Left renal cortex interstitium (tissue), 4 donors: ENCODE measurements at places on chromosomes 12 and 14.

GRCh38 chr14:75049136-75049535 lies 2.1 kb downstream of the MLH3 start:
- DNase-seq = no peak

GRCh38 chr12:67714648-67715047 lies 66.1 kb downstream of the DYRK2 start:
- no peak for DNase-seq

GRCh38 chr12:44537354-44537753 lies 338.8 kb downstream of the NELL2 start:
- DNase-seq = no peak

DNA sequence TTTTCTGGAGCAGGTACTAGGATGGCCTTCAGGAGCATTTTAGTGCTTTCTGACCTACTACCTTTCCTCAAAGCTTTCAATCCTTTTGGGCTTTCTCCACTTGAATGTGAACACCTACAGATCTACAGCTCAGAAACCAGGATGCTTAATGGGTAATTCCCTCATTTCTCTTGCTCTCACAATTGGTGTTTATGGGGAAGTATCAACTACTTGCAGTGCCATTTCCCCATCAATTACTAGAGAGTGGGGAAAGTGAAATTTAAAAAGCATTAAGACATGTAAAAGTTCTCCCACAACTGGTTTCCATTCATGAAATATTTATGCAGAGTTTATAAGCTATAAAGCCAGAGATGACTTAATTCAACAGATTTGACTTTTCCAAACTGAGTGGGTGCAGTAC lies 2.1 kb upstream of the YY1 start:
- DNase-seq = no peak

- no peak for DNase-seq
Observed at GRCh38 chr14:77091518-77091917, 6.5 kb upstream of the CIPC start.

- no peak for DNase-seq
Observed at GRCh38 chr12:104720339-104721038, 237.6 kb downstream of the SLC41A2 start.

GRCh38 chr14:76612654-76613053 lies 148.6 kb upstream of the VASH1 start:
- no peak for DNase-seq

DNA sequence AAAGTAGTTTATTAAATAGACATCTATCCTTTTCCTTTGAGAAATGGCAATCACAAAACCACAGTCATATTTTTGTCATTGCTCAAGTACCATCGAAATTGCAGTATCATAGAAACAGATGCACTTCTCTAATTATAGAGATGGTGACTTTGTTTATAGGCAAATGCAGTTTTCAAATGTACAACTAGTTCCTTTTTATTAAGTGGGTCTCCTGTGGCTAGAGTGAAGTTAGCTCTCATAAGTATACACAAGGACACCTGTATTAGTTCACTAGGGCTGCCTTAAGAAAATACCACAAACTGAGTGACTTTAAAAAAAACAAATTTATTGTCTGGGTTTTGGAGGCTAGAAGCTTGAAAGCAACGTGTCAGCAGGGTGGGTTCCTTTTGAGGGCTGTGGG lies 62.8 kb downstream of the OTOGL start:
- DNase-seq = no peak

GRCh38 chr14:56770512-56770911 lies 39.8 kb downstream of the OTX2 start:
- DNase-seq = no peak

DNA sequence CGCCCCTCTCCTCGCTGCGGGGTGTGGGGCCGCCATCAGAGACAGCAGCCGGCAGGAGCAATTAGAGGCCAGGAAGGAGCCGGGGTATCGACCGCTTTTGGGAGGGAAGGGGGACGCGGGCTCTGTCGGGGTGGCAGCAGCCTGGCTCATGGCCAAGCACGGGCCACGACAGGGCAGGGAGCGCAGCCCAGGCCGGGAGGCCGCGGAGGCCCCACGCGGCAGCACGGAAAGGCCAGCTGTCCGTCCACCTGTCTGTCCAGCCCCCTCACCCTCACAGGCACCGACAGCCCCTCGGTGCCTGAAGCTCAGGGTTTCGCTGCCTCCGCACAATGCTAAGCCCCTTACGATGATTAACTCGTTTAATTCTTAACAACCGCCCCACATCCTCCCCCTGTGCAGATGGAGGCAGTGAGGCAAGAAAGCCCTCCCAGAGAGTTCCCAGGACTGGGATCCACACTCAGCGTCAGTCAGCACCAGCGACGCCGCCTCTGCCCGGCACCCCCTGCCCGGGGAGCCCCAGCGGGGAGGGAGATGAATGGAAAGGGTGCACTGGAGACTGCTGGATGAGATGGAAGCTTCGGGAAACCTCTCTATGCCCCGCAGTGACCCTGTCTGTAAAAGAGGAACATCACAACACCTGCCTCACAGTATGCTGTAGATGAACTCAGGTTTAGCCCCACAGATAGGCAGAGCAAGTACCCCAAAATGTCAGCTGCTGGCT lies 23.7 kb downstream of the NCOR2 start:
- DNase-seq = no peak

DNA sequence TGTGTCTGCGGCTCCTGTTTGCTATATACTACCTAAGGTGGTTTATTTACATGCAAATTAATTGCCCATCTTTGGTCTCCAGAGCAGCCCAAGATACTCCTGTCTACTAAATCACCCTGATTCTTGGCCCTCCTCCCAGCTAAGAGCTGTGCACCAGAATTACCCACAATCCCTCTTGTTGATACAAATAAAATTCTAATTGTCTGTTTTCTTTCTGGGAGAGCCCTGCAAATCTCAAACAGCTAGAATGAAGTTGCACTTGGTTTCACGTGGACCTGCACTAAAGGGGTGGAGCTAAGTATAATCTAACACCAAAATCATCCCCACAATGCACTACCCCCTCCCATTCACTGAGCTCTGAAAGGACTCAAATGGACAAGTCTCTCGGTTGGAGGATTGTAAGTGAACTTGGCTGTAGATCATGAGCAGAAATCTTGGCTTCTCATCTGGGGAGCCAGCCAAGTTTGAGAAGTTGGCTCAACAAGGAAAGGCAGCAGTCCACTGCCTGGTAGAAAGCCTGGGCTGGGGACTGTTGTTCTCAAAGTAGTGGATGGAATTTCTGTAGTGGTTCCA lies 6.6 kb downstream of the MAX start:
- no peak for DNase-seq

- DNase-seq = no peak
Observed at GRCh38 chr12:63846238-63846967, 1.9 kb downstream of the SRGAP1 start.

- no peak for DNase-seq
Observed at GRCh38 chr14:71709076-71709475, 223.2 kb upstream of the RGS6 start.

- no peak for DNase-seq
Observed at GRCh38 chr12:62882140-62882539, 52.8 kb downstream of the PPM1H start.

DNA sequence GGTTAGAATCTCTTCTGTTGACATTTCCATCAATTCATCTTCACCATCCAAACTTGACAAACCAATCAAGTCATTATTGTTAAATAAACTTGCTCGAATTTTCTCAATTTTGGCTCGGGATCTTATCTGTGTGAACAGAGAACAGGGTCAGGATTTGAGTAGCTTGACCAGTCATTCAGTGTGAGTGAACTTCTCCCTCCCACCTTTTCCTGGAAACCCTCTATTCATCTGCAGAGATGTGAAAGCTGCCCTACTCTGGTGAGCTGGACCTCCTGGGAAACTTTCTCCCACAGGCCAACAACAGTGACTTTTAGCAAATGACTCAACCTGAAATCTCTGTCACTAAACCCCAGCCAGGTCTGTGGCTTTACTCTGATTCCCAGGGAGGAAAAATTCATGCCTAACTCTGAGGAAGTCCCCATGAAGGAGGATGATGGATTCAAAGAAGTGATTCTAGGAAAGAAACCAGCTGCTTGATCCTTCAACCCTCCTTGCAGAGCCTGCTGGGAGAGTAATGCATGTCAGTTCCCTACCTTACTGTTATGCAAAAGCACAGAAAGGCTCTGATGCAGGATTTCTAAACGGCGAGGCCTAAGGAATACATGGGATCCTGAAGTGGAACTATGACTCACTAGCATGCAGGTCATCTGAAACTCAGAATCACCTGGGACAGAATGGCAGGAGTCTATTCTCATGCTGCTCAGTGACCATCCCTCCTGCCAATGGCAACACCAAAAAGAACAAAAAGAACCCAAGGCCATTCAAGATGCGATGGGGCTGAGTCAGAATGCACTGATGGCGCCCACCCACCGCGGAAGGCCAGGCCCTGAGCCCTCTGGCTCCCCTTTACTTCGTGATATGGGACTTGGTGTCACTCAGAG lies 58.0 kb downstream of the TRAFD1 start:
- DNase-seq = no peak

DNA sequence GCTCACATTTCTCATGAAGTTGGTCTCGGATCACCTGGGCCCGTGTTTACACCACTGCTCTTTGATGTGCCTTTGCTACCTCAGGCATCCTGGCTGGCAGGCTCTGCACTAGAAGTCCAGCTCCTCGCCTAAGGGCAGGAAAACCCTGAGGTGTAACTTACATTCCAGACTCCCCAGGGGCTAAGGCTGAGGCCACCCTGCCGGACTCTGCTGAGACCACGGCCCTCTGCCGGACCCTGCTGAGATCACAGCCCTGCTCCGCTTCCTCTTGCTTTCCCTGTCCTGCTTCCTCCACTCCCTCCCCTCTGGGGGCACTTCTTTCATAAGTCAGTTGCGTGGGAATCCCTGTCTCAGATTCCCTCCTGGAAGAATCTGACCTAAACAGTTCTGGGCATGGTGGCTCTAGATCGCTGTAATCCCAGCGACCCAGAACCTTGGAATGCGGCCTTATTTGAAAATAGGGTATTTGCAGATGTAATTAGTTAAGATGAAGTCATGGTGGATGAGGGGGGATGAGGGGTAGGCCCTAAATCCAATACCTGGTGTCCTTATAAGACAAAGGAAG lies 17.2 kb downstream of the RILPL1 start:
- DNase-seq = no peak

DNA sequence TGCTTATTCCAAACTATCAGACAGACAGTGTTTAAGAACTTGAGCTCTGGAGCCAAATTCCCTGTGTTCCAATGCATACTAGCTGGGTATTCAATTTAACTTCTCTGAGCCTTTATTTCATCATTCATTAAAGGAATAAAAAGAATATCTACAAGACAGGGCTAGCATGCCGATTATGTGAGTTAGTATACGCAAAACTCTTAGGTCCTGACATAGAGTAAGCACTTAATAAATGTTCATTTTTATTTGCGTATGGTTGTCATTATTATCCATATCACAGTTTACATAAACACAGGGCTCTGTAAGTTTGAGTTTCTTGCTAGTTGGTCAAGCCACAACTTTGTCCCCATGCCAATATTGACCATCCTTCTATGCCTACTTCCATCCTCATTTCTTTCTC lies 161.5 kb downstream of the NUAK1 start:
- no peak for DNase-seq

GRCh38 chr12:91926848-91927247 lies 218.8 kb downstream of the BTG1 start:
- no peak for DNase-seq

GRCh38 chr14:105412771-105413543 lies 6.7 kb upstream of the MTA1 start:
- DNase-seq = no peak

GRCh38 chr12:104420868-104421267 lies 35.9 kb upstream of the CHST11 start:
- no peak for DNase-seq

DNA sequence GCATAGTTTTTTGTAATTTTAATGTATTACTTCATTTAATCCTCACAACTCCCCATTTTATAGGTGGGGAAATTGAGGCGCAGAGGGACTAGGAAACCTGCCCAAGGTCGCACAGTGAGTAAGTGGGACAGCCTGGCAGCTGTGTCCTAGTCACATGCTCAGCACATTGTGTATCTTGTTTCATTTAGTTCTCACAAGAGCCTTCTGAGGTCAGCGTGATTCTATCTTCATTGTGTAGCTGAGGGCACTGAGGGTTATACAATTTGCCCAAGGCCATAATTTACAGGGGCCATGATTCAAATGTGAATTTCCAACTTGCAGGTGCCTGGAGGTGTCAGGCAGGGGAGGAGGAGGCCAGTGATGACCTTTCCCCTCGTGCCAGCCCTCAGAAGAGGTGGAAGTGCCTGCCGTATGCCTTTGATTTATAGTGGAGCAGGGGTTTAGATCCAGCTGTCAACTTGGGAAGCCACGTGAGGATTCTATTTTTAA lies 30.3 kb upstream of the SMOC1 start:
- DNase-seq = no peak

GRCh38 chr14:97970222-97970621 lies 1173.0 kb downstream of the VRK1 start:
- DNase-seq = no peak

DNA sequence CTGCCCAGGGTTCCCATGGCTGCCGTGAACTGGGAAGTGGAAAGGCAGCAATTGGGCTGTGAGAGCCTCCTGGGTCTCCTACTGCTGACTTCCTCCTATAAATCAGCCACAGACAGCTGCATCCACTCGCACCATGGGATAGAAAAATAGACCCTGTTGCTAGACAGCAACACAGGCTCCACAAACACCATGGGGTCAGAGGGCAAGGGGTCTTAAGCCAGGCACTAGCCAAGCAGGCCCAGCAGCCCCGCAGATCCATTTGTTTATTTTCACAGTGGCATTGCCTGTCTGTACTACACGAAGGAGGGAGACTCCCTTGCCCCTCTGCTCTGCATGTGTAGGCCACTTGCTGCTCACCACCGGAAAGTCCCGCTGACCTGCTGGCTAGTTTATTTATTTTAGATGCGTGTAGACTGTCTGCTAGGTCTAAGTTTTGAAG lies 139.8 kb downstream of the DACT1 start:
- DNase-seq = no peak

DNA sequence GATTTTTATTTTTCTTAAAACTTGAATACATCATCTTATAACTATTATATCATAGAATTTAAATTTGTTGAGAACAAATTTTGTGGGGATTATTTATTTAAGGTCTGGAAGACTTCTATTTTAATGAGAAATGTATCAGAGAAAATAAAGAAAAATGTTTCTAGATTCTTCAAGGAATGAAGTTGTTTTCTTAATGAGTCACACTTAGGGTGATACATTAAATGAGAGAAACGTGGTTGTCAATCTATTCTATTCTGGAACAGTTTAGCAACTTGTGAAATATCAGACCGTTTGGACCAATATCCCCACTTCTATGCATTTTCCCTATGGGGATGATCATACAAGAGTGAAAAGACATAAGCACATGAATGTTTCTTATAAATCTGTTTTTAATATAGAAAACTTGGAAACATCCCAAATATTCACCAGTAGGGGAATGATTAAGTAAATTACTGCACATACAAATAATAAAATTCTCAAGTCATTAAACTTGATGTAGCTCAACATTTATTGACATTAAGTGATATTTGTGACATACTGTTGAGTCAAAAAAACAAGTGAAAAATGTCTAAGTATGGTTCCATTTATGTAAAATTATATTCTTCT lies 88.5 kb downstream of the E2F7 start:
- DNase-seq = no peak

GRCh38 chr14:83467811-83468210 lies 1934.2 kb upstream of the SEL1L start:
- DNase-seq = no peak
